Endothelial cell of umbilical vein (primary cell): ENCODE measurements at places on chromosomes 2 and 18. TPM values are rescaled to one million over a fixed set of nuclear protein-coding genes. Genes with fewer than 3 reads are reported as not detected.

Gene TMEM131
- total RNA-seq, result 24.1 and 28.6 TPM in 2 replicates

Gene SPATA3
- not detected in 2 replicates for total RNA-seq

Gene SLC35G4
- total RNA-seq, result not detected in 2 replicates

Gene ABCG8
- not detected in 2 replicates for total RNA-seq

Gene NAT8
- total RNA-seq, result not detected in 2 replicates

Gene SCG2
- not detected in 2 replicates for total RNA-seq
